Fibroblast of pulmonary artery (primary cell): ENCODE measurements at places on chromosomes 13 and 19.

DNA sequence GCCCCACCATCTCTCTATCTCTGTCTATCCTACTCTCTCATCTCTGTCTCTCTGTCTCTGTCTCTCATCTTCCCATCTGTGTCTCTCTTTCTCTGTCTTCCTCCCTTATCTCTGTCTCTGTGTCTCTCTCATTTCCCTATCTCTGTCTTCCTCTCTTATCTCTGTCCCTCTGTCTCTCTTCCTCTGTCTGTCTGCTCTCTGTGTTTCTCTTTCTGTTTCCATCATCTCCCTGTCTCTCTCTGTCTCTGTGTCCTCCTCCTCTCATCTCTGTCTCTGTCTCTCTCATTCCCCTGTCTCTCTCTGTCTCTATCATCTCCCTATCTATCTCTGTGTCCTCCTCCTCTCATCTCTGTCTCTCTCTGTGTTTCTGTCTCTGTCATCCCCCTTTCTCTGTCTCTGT is 1.6 kb upstream of the EBI3 start:
- no peak for DNase-seq

GRCh38 chr19:12873891-12874745 is 7.1 kb downstream of the DNASE2 start:
- DNase-seq: no peak

- peak; percentile 53 for DNase-seq
Measured at GRCh38 chr13:36553491-36553890, 120.3 kb upstream of the SERTM1 start.

DNA sequence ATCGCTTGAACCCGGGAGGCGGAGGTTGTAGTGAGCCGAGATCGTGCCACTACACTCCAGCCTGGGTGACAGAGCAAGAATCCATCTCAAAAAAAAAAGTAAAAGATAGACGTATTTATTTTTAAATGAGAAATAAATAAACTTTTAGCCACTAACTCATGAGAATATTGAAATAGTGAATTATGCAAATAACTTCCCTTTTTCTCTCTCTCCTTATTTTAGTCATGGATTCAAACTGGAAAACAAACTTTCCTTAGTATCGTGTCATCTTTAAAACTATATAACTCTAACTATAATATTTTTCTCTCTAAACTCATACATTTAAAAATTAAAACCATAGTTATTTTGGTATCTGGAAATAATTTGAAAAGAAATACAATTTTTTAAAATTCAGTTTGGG is 96.1 kb downstream of the FRY start:
- DNase-seq: no peak

- peak; percentile 26 for DNase-seq
Measured at GRCh38 chr13:33743438-33744368, 74.2 kb upstream of the RFC3 start.

GRCh38 chr19:34124828-34125227 is 47.5 kb upstream of the LSM14A start:
- no peak for DNase-seq

- no peak for DNase-seq
Measured at GRCh38 chr13:32474999-32475792, 47.3 kb upstream of the N4BP2L1 start.

DNA sequence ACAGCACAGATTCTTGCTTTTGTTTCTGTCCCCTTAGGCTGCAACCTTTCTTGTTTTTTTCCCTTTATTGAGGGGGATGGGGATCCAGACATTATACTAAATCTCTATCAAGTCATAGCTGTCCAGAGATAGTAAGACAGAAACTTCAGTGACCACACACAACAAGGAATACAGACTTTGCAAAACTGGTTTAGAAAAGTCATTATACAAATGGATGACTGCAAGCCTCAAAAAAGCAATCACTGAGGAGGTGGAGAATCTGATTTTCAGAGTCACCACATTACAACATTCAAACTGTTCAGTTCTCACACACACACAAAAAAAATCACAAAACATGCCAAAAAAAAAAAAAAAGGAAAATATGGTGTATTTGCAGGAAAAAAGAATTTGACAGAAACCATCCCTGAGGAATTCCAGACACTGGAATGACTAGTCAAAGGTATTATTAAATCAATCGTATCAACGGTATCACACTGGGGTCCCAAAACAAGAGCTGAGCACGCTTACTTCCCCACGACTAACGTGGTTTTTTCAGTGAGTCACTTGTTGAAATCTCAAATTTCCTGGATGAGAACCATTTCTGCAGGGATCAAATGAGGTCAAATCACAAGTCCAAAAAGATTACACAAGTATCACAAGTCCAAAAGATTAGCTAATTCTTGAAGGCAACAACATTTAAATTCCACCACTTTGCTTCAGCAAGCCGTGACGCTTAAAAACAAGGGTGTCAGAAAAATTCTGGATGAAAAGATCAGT is 41.2 kb downstream of the USP12 start:
- DNase-seq: peak; percentile 39

GRCh38 chr13:45296259-45296658 is 44.7 kb downstream of the TPT1 start:
- peak; percentile 45 for DNase-seq

DNA sequence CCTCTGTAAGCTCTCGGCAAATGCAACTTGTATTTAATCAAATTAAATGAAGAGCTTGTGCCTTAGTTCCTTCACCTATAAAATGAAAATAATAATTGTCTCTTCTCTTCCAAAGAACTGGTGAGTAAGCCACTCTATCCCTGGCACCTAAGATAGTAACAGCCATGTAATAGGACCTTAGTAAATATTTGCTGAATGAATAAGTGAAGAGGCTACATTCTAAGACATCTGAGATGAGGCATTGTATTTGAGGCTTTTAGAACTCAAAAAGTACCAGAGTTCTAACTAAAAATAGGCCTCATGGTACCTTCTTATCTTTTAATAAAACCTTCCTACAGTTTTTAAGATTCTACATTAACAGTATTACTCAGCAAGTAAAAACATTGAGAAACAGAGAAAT is 17.3 kb upstream of the DCLK1 start:
- DNase-seq: no peak

GRCh38 chr19:38389101-38389925 is 816 bp downstream of the SPRED3 start:
- peak; percentile 85 for DNase-seq

DNA sequence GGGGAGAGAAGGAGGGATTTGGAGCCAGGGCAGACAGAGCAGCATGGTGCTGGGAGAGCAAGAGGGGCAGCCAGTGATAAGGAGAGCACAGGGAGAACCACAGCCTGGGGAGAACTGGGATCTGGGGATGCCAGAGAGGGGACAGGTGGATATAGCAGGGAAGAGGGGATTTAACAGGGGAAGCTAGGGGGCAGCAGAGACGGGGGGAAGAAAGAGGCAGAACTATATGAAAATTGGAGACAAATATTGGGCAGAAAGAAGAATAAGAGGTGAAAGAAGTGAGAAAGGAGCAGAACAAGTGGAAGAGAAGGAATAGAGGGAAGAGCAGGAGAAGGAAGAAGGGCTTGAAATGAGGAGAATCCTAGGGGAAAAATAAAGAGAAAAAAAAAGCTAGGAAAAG is 6.5 kb upstream of the ZNF528 start:
- no peak for DNase-seq

- no peak for DNase-seq
Measured at GRCh38 chr13:32910530-32910929, 105.7 kb upstream of the KL start.

- peak; percentile 48 for DNase-seq
Measured at GRCh38 chr13:105804561-105805190, 730.8 kb downstream of the EFNB2 start.
